Gastrocnemius medialis (tissue), 4 donors: ENCODE measurements at places on chromosomes 13 and 19. TPM values are rescaled to one million over a fixed set of nuclear protein-coding genes. Genes with fewer than 3 reads are reported as not detected.

GRCh38 chr19:47112166-47112996, 1.2 kb downstream of the ZC3H4 start:
- no peaks in the 10 kb centered on the region for H3K36me3 ChIP-seq
- peak overlapping the region; percentile 99 for H3K4me3 ChIP-seq
- DNase-seq, result peak; percentile 76
- no peaks in the 10 kb centered on the region for H3K27me3 ChIP-seq
- H3K4me1 ChIP-seq, result peaks cover 37% of the 10 kb centered on the region

GRCh38 chr13:110328573-110328972, 21.5 kb downstream of the COL4A2 start:
- H3K36me3 ChIP-seq, result no peaks in the 10 kb centered on the region
- peaks cover 7% of the 10 kb centered on the region for H3K27me3 ChIP-seq
- DNase-seq, result no peak
- no peak overlapping the region for H3K27ac ChIP-seq

GRCh38 chr19:17405250-17406045, at the start of gene BST2:
BST2 (minus strand) TSS chr19:17405630; CDS start chr19:17405575, 55 bp downstream.
- peak within 1 kb of the TSS; percentile 53 for H3K4me3 ChIP-seq
- H3K27me3 ChIP-seq, result no peaks in the 10 kb centered on the region
- H3K4me1 ChIP-seq, result peaks cover 7% of the 10 kb centered on the region

DNA sequence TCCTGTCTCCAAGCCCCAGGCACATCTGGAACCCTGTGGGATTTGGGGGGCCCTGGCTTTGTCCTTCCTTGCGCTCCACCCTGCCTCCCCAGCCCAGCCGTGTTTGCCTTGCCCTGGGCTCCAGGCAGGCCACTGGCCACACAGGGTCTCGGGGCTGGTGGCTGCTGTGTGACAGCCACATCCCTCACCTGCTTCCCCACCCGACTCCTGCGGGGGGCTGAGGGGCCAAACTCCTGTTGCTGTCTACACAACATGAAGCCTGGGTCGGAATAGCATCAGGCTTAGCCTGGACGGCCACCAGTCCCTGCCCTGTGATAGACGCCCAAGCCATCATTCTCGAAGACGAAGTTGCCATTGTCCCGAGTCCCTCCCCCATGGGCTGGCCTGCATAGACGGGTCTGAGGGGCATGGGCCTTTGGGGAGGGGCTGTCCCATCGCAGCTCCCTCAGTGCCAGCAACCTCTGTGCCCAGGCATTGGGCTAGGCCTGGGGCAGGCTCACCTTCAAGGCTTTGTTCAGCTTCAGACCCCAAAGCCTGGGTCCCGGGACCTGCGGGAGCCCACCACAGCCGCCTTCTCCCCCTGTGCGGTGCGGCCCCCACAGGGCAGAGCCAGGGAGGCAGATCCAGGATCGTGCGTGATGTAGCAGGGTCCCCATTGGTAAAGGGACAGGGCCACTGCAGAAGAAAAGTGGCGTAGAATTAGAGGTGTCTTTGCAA, 15.5 kb upstream of the TEKTIP1 start:
- H3K36me3 ChIP-seq, result no peaks in the 10 kb centered on the region
- DNase-seq, result no peak
- H3K27ac ChIP-seq, result no peak overlapping the region
- H3K27me3 ChIP-seq, result no peaks in the 10 kb centered on the region

GRCh38 chr19:12294249-12295158, at the start of gene ZNF44:
ZNF44 (minus strand) TSS chr19:12294883; CDS start chr19:12294694, 189 bp downstream.
- H3K36me3 ChIP-seq, result peaks cover 13% of the 10 kb centered on the region
- peaks cover 9% of the 10 kb centered on the region for H3K4me1 ChIP-seq
- DNase-seq, result peak; percentile 97
- H3K27ac ChIP-seq, result peak within 1 kb of the TSS; percentile 84
- H3K4me3 ChIP-seq, result peak within 1 kb of the TSS; percentile 72

DNA sequence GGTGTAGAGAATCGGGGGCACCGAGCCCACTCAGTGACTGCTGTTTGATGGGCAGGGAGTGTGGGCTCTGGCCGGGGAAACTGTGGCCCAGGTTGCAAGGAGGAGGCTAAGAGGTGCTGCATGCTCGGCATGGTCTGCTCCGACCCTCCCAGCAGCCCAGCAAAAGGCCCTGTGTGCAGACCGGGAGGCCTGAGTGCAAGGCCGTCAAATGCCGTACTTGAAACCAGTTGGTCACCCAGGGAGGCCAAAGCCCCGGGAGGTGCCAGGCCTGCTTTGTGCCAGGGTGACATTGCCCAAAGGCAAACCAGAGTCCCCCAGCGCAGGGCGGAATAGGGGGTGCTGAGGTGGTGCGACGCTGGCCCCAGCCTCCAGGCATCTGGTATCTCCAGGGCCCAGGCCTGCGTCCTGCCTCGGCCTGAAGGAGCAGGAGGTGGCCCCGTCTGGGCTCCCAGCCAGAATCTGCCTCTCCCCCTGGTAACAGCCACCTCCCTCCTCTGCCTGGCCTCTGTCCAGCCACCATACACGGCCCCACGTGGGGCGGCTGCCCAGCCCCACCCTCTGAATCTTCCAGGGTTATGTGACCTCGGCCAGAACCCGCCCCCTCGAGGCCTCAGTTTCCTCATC, 4.0 kb downstream of the PIK3R2 start:
- no peaks in the 10 kb centered on the region for H3K27me3 ChIP-seq
- H3K36me3 ChIP-seq, result peaks cover under 1% of the 10 kb centered on the region
- peaks cover 34% of the 10 kb centered on the region for H3K4me1 ChIP-seq
- peak overlapping the region; percentile 68 for H3K27ac ChIP-seq

GRCh38 chr19:11324079-11324661, 15.3 kb downstream of the RAB3D start:
- no peaks in the 10 kb centered on the region for H3K27me3 ChIP-seq
- H3K4me1 ChIP-seq, result peaks cover 10% of the 10 kb centered on the region
- peak; percentile 78 for DNase-seq
- H3K36me3 ChIP-seq, result no peaks in the 10 kb centered on the region
- H3K27ac ChIP-seq, result peak overlapping the region; percentile 71
- no peak overlapping the region for H3K4me3 ChIP-seq

GRCh38 chr13:109748677-109749076, 37.7 kb downstream of the IRS2 start:
- no peaks in the 10 kb centered on the region for H3K27me3 ChIP-seq
- no peaks in the 10 kb centered on the region for H3K4me1 ChIP-seq
- H3K36me3 ChIP-seq, result peaks cover 5% of the 10 kb centered on the region
- H3K4me3 ChIP-seq, result no peak overlapping the region

DNA sequence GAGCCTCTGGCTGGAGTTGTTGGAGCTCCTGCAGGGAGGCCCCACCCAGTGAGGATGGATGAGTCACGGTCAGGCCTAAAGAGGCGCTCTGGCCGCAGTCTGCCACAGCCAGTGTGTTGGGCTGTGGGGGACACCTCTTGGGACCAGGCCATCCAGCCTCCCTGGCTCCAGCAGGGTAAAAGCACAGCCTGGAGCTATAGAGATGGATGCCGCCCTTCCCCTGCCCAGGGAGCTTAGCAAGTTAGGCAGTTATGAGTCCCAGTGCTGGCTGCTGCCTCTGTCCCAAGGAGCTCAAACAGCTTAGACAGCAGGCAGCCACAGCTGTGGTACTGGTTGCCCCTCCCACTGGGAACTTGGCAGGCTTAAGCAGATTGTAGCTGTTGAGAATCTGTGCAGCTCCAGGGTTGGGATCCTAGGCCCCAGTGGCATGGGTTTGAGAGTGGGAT, 100.9 kb downstream of the NDFIP2 start:
- H3K27ac ChIP-seq, result no peak overlapping the region
- H3K27me3 ChIP-seq, result no peaks in the 10 kb centered on the region
- peak; percentile 16 for DNase-seq
- H3K4me1 ChIP-seq, result no peaks in the 10 kb centered on the region

GRCh38 chr19:35445826-35446593, 2.0 kb upstream of the FFAR2 start:
- H3K36me3 ChIP-seq, result no peaks in the 10 kb centered on the region
- H3K4me1 ChIP-seq, result no peaks in the 10 kb centered on the region
- no peak overlapping the region for H3K27ac ChIP-seq
- no peaks in the 10 kb centered on the region for H3K27me3 ChIP-seq
- DNase-seq, result no peak

DNA sequence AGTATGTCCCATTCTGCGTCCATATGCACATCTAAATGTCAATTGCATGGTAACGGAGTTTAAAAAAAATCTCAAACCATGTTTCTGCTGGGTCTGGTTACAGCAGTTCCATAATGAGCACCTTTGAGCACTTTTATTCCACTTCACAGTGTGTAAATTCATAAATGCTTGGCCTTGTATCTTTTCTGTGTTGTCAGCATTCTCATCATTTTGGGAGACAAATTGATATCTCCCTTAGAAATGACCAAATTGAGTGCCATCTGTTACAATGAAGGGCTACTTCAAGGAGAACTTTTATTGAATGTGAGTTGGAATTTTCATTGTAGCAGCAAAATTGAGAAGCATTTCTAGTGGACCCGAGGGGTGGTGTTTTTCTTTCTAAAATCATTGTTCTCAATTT, 432.9 kb upstream of the PCDH9 start:
- H3K27ac ChIP-seq, result no peak overlapping the region
- H3K27me3 ChIP-seq, result no peaks in the 10 kb centered on the region
- H3K36me3 ChIP-seq, result no peaks in the 10 kb centered on the region
- no peaks in the 10 kb centered on the region for H3K4me1 ChIP-seq

DNA sequence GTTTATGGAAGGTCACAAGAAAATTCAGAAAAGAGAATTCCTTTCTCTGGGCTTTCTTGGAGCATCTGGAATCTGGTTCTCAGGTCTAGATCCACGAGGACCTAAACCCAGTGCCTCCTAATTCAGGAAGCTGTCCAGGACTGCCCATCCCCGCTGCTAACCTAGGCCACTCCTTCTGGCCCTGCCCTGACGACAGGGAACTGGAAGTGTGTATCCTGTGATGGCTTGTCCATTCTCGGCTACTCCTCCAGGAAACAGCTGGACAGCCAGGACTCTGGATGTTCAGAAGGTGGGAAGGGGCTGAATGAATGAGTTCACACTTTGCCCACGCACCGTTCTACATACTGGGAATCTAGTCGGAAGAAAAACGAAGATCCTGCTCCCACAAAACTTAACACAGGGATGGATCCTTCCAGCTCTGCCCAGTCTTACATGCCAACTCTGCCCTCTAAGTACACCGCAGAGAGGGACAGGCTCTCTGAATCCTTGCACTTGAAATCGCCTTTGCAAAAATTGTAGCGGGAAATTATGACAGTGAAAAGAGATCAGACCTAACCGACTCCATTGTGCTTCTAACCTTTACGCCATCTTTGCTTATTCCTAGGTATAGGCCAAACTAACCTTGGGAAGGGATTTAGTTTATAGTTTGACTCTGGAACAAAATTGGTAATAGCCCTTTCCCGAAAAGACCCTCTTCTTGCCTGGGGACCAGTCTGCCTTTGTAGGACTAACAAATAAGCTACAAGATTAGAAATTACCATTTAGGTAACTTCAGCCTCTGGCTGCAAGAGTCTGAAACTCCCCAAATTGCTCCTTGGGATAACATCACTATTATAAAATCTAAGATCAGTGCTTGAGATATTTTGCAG, 1.8 kb downstream of the LSM4 start:
- H3K36me3 ChIP-seq, result no peaks in the 10 kb centered on the region
- no peaks in the 10 kb centered on the region for H3K27me3 ChIP-seq
- H3K4me3 ChIP-seq, result no peak overlapping the region
- DNase-seq, result no peak

- H3K4me1 ChIP-seq, result no peaks in the 10 kb centered on the region
- H3K27me3 ChIP-seq, result peaks cover 5% of the 10 kb centered on the region
- no peak overlapping the region for H3K27ac ChIP-seq
- no peak for DNase-seq
- no peaks in the 10 kb centered on the region for H3K36me3 ChIP-seq
- H3K4me3 ChIP-seq, result no peak overlapping the region
Observed at GRCh38 chr19:41233748-41234240, 14.8 kb downstream of the AXL start.

DNA sequence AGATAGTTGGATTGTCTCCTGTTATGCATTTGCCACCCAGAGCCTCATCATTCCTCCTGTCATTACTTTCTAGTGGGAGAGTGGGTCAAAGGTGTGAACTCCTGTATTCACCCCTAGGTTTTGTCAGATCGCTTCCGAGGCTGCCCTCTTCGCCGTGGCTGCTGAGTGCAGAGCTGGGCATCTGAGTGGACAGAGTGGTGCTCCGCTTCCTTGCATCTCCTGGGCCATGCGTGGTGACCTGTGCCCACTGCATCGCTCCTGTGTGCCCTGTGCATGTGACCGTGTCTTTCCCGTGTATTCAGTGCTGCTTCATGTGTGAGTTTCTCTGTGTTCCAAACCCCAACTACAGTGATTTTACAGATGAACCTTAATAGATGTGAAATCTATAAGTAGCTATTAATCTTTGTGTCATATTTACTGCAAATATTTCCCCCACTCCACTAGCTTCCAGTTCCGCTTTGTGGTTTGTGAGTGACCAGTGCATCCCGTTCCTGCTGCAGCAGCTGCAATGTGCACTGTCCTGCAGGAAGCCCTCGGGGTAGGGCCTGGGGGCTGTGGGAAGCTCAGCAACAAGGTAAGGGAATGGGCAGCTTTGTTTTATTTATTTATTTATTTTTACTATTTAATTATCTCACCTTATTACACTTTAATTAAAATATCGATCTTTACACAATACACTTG, 53.1 kb downstream of the C13orf46 start:
- no peak for DNase-seq
- H3K27ac ChIP-seq, result no peak overlapping the region

- DNase-seq, result no peak
- no peaks in the 10 kb centered on the region for H3K27me3 ChIP-seq
- no peak overlapping the region for H3K4me3 ChIP-seq
- H3K27ac ChIP-seq, result peak overlapping the region; percentile 84
Observed at GRCh38 chr13:23377983-23378632, 55.4 kb downstream of the SACS start.

The CLEC17A gene
- total RNA-seq, result not detected

The DIAPH3 gene
- 0.13 TPM for total RNA-seq

The ZNF211 gene
- 2.9 TPM for total RNA-seq

The NCAN gene
- not detected for total RNA-seq

The ZNF20 gene
- total RNA-seq, result not detected

The OR7C1 gene
- 0.04 TPM for total RNA-seq

The TBXA2R gene
- total RNA-seq, result not detected

The ZNF66 gene
- not detected for total RNA-seq

The SHC2 gene
- 4.3 TPM for total RNA-seq

The SYNGR4 gene
- total RNA-seq, result not detected
